GM12878 (cell line): ENCODE measurements at places on chromosomes 6 and 20. TPM values are rescaled to one million over a fixed set of nuclear protein-coding genes. Genes with fewer than 3 reads are reported as not detected.

- H3K4me3 ChIP-seq: no peak overlapping the region
- no peaks in the 10 kb centered on the region for H3K36me3 ChIP-seq
- no peak for DNase-seq
- H3K27me3 ChIP-seq: no peaks in the 10 kb centered on the region
Observed at GRCh38 chr6:149766156-149766769, 16.7 kb downstream of the PCMT1 start.

The TUBB2B gene
- 55.4 and 63.2 TPM in 2 replicates for total RNA-seq

- H3K27me3 ChIP-seq: 0 out of 2 replicates have a peak, but pooled peaks cover 8% of the 10 kb centered on the region
- no peak overlapping the region for H3K27ac ChIP-seq
- no peaks in the 10 kb centered on the region for H3K36me3 ChIP-seq
- no peak for DNase-seq
- H3K4me3 ChIP-seq: no peak overlapping the region
Observed at GRCh38 chr6:28769626-28770402, 154.0 kb downstream of the TRIM27 start.

The HSPA1L gene
- total RNA-seq: 1.5 and 1.6 TPM in 2 replicates

DNA sequence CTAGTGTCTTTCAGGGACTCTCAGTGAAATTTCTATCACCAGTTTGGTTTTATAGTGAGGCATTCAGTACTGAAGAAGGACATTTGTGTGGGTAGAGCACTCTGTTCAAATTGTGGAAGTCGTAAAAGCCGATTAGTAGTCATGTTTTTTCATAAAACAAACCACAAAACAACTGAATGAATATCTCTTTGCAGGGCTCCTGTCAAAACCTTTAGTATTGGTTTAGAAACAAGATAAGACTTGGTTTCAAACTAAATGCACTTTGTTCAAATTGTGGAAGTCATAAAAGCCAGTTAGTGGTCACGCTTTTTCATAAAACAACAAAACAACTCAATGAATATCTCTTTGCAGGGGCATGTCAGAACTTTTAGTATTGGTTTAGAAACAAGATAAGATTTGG, 23.8 kb downstream of the ADGRF4 start:
- no peak overlapping the region for H3K27ac ChIP-seq
- no peaks in the 10 kb centered on the region for H3K27me3 ChIP-seq
- peak; percentile 55 for DNase-seq
- H3K4me3 ChIP-seq: no peak overlapping the region
- no peaks in the 10 kb centered on the region for H3K36me3 ChIP-seq
